ENCODE measurements at places on chromosomes 6 and 20. TPM values are rescaled to one million over a fixed set of nuclear protein-coding genes. Genes with fewer than 3 reads are reported as not detected.

GRCh38 chr6:131042664-131043063 lies 20.4 kb downstream of the EPB41L2 start:
- no peak for DNase-seq

DNA sequence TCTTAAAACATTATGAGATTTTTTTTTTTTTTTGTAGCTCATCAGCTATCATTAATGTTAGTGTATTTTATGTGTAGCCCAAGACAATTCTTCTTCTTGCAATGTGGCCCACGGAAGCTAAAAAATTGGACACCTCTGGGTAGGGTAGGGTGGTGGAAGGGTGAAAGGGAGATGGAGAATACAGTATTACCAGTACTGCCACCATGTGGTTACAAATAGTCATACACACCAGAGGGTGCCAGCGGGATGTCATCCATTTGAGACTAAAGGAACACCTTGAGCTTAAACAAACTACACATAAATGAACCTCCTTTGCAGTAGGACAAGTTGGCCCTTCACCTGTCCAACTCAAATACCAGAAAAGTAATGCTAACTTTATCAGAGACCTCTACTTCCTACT lies 601.9 kb downstream of the HTR1B start:
- no peak for DNase-seq

CYP24A1 gene
- polyA plus RNA-seq: 4.0 TPM

- DNase-seq: no peak
Measured at GRCh38 chr20:56797023-56797422, 167.9 kb downstream of the TFAP2C start.

DNA sequence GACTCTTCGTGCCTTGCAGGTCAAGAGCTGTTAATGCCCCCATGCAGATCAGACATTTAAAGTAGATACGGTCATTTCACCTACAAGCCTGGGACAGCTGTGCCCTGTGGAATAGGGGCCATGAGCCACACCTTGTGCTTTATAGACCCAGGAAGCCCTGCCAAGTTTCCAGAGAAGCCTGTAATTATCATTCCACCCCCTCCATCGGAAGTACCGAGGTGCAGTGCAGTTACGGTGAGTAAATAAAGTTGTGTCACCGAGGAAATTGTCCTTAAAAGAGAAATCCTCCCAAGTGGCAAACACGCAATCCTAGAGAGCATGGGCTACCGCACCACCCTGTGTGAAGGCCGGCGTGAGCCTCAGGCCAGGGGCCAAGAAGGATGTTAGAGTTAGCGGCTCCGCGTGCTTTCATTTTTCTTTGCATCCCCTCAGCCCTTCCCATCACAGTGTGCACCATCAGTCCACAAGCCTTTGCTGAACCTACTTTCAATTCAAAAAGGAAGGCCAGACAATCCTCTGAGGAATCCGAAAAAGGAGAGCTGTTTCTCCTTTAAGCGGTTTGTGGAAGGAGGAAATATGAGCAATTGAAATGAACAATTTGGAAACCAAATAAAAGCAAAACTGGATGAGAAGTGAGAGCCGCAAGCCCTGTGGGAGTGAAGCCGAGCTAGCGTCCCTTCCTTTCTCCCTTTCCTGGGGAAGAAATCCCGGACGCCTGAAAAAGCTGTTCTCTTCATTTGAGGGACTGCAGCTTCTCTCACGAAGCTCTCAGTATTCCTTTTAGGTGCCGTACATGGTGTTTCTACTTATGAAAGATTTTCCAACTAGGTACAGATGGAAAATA lies 183.3 kb upstream of the PDE10A start:
- no peak for DNase-seq

DNA sequence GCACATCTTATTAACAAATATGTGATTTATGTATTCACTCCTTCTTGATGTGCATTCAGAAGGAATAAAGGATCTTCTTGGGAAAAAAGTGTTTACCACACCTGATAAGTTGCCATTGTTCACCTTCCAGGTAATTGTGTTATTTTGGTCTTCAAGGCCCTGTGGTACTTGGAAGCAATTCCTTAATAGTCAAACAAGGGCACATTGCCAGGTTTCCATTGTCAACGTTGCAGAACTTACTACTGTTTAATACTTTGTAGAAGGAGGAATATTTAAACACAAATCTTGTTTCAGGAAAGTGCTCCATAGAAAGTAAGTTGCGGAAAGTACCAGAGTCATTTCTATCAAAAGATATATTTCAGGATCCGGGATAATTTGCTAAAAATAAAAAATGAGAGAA lies 129.5 kb upstream of the SGK1 start:
- no peak for DNase-seq

- no peak for DNase-seq
Measured at GRCh38 chr20:34435589-34435988, 72.5 kb downstream of the ITCH start.

DNA sequence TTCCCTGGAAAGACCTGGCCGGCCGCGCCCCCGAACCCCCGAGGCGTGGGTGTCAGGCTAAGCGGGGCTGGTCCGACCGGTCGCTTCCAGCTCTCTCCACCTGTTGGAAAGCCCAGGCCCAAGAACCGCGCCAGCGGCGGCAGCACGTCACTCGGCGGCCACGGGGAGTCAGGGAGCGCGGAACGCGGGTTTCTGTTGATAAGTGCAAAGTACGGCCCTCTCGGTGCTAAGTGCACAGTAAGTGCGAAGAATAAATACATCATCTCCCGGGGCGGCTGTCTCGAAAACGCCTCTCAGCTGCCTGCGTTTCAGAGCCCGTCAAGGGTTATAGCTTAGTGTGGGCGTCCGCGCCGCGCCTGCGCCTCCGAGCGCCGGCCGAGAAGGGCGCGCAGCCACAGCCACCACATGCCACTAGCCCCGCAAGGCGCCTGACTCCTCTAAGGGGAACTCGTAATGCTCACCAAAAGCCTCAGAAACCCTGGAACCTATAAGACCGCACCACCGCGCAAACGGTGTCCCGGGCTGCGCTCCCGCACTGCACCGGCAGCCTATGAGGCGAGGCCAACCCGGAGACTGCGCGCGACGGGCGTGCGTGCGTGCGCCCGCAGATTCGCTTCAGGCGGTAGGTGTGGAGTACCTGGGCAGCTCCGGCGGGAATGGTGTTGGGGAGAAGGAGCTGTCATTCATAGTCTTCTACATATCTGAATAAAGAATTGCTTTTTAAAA lies 9.2 kb upstream of the TBX18 start:
- DNase-seq: no peak

Measured in left renal pelvis (tissue), 4 donors.